Caco-2 (cell line): ENCODE measurements at places on chromosomes 2 and 18. TPM values are rescaled to one million over a fixed set of nuclear protein-coding genes. Genes with fewer than 3 reads are reported as not detected.
A peak's percentile ranks its signal among the peaks of the same experiment; 100 is the strongest.

DNA sequence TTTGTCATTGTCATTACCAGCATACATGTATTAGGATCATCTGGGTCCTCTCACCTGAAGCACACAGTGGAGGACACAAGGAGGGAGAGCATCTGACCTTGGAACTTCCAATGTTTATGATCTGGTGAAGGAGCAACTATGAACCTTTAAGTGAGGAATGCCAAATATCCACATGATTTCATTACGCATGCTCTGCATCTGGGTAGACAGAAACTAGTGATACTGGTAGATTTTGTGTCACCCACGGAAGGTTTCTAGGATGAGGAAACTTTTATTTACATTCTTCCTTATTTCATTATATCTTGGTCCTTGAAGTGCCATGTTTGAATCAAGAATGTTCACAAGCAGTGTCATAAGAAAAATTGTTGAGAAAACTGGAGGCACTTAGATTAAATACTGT is 32.1 kb downstream of the SPC25 start:
- H3K4me3 ChIP-seq = no peak overlapping the region
- H3K36me3 ChIP-seq = no peaks in the 10 kb centered on the region
- H3K27me3 ChIP-seq = no peaks in the 10 kb centered on the region
- no peak for DNase-seq
- H3K4me1 ChIP-seq = 0 out of 2 replicates have a peak, but pooled peaks cover 8% of the 10 kb centered on the region

- no peaks in the 10 kb centered on the region for H3K36me3 ChIP-seq
- no peaks in the 10 kb centered on the region for H3K27me3 ChIP-seq
- 0 out of 2 replicates have a peak, but pooled peaks cover 5% of the 10 kb centered on the region for H3K4me1 ChIP-seq
- no peak for DNase-seq
- peak overlapping the region; percentile 20 for H3K27ac ChIP-seq
- no peak overlapping the region for H3K4me3 ChIP-seq
These were observed 38.4 kb upstream of the ITGAV start for GRCh38 chr2:186551323-186552050.

The ATRAID gene
- total RNA-seq = 150 and 157 TPM in 2 replicates

GRCh38 chr2:232643813-232644347 is 10.5 kb downstream of the EFHD1 start:
- H3K4me3 ChIP-seq = no peak overlapping the region
- H3K36me3 ChIP-seq = no peaks in the 10 kb centered on the region
- no peak for DNase-seq

- no peak overlapping the region for H3K4me3 ChIP-seq
- no peaks in the 10 kb centered on the region for H3K4me1 ChIP-seq
- no peaks in the 10 kb centered on the region for H3K27me3 ChIP-seq
- DNase-seq = no peak
- no peaks in the 10 kb centered on the region for H3K36me3 ChIP-seq
- H3K27ac ChIP-seq = no peak overlapping the region
These were observed 63.0 kb upstream of the SMAD2 start for GRCh38 chr18:47993409-47993808.

The SULT1C4 gene
- total RNA-seq = 4.0 and 5.1 TPM in 2 replicates

GRCh38 chr18:63142594-63143225 is 176.9 kb downstream of the BCL2 start:
- no peak overlapping the region for H3K4me3 ChIP-seq
- no peaks in the 10 kb centered on the region for H3K36me3 ChIP-seq
- no peak for DNase-seq
- H3K4me1 ChIP-seq = no peaks in the 10 kb centered on the region
- no peaks in the 10 kb centered on the region for H3K27me3 ChIP-seq

DNA sequence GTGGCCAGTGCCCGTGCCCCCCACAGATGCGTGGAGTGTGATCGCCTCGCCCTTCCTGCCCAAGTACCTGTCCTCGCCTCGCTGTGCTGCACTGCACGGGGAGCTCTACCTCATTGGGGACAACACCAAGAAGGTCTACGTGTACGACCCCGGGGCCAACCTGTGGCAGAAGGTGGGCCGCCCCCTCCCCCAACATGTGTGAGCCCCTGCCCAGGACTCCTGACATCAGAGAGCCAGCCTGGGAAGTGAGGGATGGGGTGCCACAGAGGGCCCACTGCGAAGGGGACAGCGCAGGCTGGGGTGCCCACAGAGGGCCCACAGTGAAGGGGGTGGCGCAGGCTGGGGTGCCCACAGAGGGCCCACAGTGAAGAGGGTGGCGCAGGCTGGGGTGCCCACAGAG is 9.8 kb upstream of the ERFE start:
- DNase-seq = no peak
- no peaks in the 10 kb centered on the region for H3K36me3 ChIP-seq
- H3K4me3 ChIP-seq = no peak overlapping the region
- H3K4me1 ChIP-seq = no peaks in the 10 kb centered on the region
- no peaks in the 10 kb centered on the region for H3K27me3 ChIP-seq

DNA sequence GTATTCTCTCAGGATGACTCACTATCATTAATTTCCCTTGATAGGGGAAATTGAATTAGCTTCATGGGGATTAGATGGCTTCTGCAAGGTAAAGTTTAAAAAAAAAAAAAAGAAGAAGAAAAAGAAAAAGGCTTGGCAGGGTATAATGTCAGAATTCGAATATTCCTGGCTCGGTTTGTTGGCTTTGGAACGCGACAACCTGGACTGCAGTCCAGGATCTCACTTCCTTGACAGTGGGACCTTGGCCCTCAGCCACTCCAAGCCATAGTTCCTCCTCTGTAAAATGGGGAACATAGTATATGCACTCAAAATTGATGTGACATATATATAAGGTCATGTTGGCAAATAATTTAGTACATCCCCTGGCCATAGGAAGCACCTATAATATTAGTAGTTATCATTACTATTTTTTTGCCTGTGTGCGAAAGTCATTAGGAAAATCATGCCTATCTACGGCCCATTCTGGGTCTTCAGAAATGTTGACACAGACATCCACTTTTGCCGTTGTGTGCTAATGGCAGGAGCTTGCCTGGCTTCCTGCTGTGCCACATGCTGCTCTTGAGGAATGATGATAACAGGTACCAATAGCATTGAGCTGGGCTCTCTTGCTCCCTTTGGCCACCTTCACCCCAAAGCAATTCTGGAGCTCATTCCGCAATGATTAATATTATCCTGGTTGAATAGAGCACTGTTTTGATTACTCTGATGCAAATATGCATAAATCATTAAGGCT is 97.9 kb downstream of the MTCL1 start:
- H3K27me3 ChIP-seq = no peaks in the 10 kb centered on the region
- H3K27ac ChIP-seq = no peak overlapping the region
- H3K4me3 ChIP-seq = no peak overlapping the region
- H3K4me1 ChIP-seq = peaks cover 27% of the 10 kb centered on the region
- H3K36me3 ChIP-seq = no peaks in the 10 kb centered on the region; the same call in 1 of the 2 replicates

DNA sequence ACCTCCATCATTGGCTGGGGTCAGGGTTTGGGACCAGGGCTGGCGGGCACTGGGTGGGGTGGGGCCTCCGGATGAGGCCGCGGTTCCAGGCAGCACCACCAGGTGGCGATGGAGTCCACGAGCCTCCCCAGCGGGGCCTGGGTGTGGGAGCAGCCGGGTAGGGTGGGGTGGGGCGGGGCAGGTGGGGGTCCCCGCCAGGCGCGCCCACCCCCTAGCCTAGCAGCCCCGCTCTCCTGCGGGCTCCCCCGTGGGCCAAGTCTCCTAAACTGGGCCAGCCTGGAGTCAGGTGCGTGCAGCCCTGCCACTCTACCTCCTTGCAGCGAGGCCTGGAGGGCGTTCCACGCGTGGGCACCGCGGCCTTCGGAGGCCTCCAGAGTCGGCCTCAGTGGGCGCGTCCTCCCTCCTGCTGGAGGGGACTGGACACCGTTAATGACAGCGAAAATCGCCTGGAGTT is 187.5 kb downstream of the TWIST2 start:
- no peaks in the 10 kb centered on the region for H3K36me3 ChIP-seq
- DNase-seq = peak; percentile 61
- no peak overlapping the region for H3K27ac ChIP-seq

DNA sequence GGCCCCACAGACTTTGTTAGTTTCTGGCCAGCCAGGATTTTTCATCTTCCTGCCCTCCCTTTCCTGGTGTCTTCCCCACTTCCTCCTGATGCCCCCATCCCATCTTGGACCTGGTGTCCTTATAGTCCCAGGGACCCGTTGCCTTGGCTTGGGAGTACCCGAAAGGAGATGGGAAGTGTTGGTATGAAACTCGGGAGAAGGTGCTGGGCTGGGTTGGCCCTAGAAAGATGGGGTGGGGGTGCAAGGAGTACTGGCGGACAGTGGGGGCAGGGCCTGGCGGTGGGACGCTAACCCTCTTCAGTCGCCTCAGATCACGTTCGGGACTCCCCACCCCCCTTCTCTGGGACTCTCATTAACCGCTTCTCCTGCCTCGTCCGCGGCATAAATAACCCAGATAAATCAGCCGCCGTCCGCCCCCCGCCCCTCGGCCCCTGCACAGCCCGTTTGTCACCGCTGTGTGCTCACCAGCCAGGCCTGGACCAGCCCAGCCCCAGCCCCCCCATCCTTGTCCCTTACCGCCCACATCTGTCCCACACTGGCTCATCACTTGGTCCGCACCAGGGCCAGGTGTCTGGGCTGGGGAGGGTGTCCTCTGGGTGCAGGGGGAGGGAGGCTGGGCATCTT is 3.7 kb upstream of the ASIC4 start:
- H3K4me1 ChIP-seq = peaks cover 12% of the 10 kb centered on the region
- no peaks in the 10 kb centered on the region for H3K36me3 ChIP-seq
- H3K27ac ChIP-seq = no peak overlapping the region

The KYNU gene
- total RNA-seq = 4.3 and 5.2 TPM in 2 replicates

GRCh38 chr18:23384778-23385736 is 68.0 kb upstream of the RIOK3 start:
- H3K27ac ChIP-seq = peak overlapping the region; percentile 90
- H3K4me1 ChIP-seq = no peaks in the 10 kb centered on the region
- H3K36me3 ChIP-seq = no peaks in the 10 kb centered on the region
- DNase-seq = no peak
- no peak overlapping the region for H3K4me3 ChIP-seq
- H3K27me3 ChIP-seq = no peaks in the 10 kb centered on the region

DNA sequence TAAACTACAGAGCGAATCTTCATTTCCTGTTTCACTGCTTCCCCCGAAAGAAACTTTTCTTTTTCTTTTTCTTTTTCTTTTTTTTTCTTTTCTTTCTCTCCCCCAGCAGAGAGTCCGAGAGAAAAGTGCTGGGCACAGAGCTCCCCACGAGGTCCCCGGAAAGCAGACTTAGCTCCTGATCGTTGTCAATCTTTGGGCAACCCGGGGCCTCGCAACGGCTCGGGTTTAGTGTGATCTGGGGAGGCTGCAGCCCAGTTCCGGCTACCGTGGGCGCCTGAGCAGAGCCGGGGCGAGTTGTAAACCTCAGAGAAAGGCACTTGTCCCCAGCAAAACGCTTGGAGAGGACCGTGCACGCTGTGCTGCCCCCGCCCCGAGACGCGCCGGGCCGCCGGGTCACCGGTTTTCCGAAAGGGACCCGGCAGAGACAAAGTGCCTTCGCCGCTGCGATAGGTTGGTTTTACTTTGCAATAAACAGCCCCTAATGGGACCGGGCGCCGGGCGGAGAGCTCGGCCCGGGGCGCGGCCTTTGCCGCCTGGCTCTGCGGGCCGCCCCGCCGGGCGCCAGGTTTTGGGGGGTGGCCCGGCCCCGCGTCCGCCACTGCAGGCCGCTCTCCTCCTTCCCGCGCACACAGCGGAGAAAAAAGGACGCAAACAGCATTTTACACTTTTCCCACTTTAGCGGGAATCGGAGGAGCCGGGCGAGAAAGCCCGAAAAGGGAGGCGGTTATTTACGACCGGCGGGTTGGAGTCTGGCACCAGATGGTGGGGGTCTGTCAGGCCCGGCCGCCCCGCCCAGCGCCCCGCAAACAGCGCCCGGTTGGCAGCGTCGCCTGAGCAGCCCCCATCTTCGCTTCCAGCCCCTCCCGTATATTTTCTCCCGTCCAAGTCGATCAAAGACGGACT is 136.0 kb downstream of the INSIG2 start:
- H3K27me3 ChIP-seq = peaks cover 4% of the 10 kb centered on the region
- peak overlapping the region; percentile 22 for H3K4me3 ChIP-seq
- H3K36me3 ChIP-seq = no peaks in the 10 kb centered on the region
- no peak overlapping the region for H3K27ac ChIP-seq
- no peaks in the 10 kb centered on the region for H3K4me1 ChIP-seq

DNA sequence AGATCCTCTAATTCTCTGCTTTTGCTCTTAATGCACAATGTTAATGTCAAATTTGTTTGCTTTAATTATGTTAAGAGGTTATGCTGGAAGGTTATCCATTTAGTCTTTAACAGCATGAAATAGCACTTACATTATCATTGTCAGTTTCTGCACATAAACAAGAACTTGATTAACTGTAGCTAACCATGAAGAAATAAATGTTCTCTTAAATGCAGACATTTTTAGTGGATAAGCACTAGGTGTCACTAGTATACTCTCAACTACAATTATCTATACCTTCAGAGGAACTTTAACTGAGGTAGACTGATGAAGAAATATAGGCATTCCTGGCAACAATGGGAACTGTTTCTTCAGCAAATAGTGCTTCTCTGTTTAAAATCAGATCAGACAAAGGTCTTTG is 178.8 kb upstream of the CHST9 start:
- H3K27me3 ChIP-seq = no peaks in the 10 kb centered on the region
- peak; percentile 1 for DNase-seq
- H3K36me3 ChIP-seq = no peaks in the 10 kb centered on the region
- H3K4me3 ChIP-seq = no peak overlapping the region

- H3K27me3 ChIP-seq = no peaks in the 10 kb centered on the region
- peaks cover 11% of the 10 kb centered on the region for H3K4me1 ChIP-seq
- no peaks in the 10 kb centered on the region for H3K36me3 ChIP-seq
- no peak overlapping the region for H3K27ac ChIP-seq
- no peak for DNase-seq
These were observed 66.5 kb downstream of the AGAP1 start for GRCh38 chr2:235560345-235560744.

GRCh38 chr2:25275575-25275965 is 66.2 kb downstream of the DNMT3A start:
- no peaks in the 10 kb centered on the region for H3K27me3 ChIP-seq
- H3K4me3 ChIP-seq = no peak overlapping the region
- no peak overlapping the region for H3K27ac ChIP-seq
- no peak for DNase-seq
- H3K36me3 ChIP-seq = no peaks in the 10 kb centered on the region

GRCh38 chr2:237470914-237471313 is 16.1 kb upstream of the MLPH start:
- no peaks in the 10 kb centered on the region for H3K27me3 ChIP-seq
- 0 out of 2 replicates have a peak, but pooled peaks cover 4% of the 10 kb centered on the region for H3K4me1 ChIP-seq
- no peak for DNase-seq
